ENCODE measurements at places on chromosomes 4 and X.

- no peak for DNase-seq
These were observed 141.9 kb upstream of the STK26 start for GRCh38 chrX:131881194-131881593.

DNA sequence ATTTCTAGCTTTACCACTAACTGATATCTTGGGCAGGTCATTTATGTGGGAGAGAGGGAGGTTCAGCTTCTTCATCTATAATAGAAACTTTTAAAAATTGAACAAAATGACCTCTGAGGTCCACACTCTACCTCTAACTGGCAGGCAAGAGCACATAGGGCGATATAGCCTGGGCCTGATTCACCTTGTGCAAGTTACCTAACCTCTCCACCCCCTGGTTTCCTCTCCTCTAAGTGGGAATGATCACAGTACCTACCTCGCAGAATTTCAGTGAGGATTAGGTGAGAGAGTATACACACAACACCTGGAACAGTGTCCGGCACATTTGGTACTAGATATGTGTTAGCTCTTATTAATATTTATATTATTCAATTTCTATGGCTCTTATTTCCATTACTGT, 15.5 kb downstream of the KLB start:
- no peak for DNase-seq

DNA sequence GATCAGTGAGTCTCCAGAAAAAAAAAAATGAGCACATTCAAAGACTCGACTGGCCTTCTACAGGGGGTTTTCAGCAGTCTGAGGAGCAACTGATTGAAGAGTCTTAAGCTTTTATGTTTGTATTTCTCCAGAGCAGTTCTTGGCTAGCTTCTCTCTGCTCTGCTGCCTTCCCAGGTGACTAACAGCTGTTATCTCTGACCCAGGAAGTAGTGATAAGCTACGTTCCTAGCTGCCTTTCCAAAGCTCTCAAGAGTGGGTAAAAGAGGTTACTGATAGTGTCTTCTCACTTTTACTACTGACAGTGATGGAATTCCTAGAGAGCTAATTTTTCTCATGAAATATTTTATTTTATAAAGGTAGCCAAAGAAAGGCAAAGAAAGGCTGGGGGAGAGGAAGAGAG, 66.6 kb downstream of the ENOX2 start:
- DNase-seq, result no peak

- no peak for DNase-seq
These were observed 36.0 kb downstream of the ARHGAP6 start for GRCh38 chrX:11629593-11630211.

DNA sequence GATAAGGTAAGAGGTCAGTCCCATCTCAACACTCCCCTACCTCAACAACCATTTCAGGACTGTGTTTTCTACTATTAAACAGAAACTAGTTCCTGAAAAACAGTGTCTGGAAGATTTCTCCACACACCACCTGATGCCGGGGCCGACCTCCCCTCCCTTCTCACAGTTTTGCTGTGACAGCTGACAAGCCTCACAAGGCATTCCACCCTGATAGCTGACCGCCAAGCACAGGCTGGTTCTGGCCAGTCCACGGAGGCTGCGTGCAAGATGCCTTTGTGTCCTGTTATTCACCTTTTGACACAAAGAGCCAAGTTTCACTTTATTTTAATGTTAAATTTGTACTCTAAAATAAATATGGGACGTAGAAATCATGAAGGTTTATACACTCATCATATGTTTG, 758.6 kb downstream of the PDHA2 start:
- no peak for DNase-seq

DNA sequence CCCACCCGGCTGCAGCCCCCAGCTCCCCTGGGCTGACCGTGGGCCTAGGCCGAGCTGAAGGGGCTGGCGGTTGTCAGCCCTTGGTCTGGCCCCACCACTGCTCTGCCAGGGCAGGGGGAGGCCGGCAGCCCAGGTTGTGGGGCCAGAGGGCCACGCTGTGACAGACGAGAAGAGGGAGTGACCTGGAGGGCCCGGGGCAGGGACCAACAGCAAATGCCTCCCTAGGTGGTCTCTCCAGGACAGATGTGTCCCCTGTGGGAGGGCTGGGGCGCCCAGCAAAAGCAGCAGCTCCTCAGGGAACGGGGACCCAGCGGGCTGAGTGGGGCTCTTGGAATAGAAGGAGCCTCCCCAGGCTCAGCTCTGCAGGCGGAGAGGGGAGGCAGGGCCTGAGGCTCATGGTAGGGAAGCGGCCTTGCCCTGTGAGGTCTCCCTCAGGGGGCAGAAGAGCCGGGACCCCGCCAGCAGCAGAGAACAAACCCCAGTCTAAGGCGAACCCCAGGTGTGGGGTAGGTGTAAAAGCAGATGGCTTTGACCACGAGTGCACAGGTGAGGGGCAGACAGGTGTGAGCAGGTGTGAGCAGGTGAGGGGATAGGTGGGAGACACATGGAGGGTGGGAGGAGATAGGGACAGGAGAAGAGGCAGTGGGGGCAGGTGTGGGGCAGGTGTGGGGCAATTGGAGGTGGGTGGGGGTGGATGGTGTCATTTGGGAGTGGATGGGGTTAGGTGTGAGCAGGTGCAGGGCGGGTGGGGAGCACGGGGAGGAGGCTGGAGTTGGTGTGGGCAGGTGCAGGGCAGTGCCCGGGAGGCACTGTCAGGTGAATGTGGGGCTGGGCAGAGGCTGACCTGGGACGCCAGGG, 34.1 kb upstream of the SPON2 start:
- DNase-seq, result no peak

Data from GM13977 (cell line).